Nephron progenitor cell (in vitro differentiated cells): ENCODE measurements at places on chromosomes 3 and 15.

DNA sequence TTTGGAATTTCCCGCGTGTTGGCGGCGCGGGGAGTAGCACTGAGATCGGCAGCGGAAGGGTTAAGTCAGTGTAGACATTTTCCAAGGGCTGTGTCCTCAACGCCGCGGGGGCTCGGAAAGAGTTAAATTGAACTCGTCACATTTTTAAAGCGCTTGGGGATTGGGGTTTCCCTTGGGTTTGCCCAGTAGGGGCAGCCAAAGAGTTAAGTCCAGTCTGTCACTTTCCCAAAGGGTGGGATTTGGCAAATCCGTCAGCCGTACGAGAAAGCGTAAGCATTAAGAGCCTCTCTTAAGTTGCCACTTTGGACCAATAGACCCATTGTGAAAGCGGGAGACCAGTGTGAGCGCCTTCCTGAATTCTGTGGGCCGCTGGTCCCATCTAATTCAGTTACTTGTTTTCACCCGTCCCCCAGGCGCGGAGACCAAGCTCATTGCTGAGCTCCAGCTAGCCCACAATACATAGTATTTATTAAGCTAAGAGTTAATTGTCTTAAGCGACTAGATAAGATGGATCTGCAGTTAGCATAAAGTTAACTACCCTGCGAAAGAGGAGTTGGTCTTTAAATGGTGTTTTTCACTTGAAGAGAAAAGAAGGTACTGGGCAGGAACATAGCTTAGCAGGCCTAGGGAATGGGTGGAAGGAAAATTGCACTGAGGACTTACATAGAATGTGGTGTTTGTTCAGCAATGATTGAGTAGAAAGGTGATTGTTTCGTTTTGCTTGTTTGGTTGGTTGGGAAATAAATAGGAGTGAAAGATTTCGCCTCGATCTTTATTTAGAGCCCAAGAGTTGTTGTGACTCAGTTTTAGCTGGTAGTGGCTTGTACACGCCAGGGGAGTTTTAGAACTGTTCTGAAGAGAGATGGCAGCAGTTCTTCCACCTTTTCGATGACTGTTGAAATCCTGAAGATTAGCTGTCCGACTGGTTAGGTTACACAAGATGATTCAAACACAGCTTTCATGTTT is 932 bp downstream of the ARL8B start:
- DNase-seq, result peak; percentile 16

GRCh38 chr3:77320514-77320913 is 280.6 kb downstream of the ROBO2 start:
- DNase-seq, result peak; percentile 16

GRCh38 chr15:90214553-90215196 is 13.5 kb downstream of the SEMA4B start:
- no peak for DNase-seq

DNA sequence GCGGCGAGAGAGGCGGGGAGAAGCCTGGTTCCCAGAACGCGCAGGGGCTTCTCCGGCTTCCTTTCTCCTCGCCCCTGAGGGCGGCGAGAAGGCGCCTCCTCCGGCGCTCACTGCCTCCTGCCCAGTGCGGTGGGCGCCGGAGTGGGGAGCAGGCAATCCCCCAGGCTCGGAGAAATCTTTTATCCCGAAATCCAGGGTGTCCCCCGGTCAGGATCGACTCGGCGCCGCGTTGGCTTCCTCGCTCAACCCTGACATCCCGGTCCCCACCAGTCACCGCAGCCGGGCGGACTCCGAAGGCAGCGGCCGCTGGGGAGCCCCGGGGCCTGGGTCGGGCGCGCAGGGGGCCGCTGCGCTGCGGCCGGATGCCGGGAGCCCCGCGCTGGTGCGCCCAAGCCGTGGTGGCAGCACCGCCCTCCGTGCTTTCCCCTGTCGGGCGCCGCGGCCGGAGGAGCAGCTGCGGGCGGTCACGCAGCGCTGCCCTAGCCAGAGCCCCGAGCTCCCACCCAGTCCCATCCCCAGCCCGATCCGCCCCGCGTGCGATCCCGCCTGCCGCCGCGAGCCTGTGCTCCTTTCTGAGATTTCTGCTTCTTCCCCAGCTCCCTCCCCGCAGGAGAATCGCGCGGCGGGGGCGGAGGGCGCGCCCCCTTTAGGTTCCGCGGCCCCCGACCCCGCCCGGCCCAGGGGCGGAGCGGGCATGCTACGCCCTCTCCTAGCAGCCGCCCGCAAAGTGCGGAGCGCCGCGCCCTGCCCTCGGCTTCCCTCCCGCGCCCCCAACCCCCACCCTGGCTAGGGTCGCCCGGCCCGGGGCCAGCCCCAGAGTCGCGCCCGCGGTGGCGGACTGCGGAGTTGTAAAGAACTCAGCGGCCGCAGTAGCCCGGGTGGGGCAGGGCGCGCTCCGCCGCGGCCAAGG is 683 bp upstream of the CACNA2D3 start:
- DNase-seq, result peak; percentile 67

DNA sequence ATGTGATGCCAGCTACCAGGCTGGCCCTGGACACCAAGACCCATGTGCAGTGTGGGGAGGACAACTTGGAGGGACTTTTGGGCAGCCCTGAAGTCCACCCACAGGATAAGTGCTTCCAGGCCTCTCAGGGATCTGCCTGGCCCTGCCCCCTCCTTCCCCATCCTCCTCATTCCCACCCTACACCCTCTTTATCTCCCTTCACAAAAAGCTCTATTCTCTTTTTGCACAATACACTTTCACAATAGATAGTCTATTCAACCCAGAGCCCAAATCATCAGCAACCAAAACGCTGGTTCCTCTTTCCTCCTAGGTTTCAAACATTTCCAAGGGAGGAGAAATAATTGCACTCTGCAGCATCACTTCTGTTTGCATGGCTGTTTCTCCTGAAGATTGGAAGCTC is 7.8 kb upstream of the ZNF710 start:
- no peak for DNase-seq

DNA sequence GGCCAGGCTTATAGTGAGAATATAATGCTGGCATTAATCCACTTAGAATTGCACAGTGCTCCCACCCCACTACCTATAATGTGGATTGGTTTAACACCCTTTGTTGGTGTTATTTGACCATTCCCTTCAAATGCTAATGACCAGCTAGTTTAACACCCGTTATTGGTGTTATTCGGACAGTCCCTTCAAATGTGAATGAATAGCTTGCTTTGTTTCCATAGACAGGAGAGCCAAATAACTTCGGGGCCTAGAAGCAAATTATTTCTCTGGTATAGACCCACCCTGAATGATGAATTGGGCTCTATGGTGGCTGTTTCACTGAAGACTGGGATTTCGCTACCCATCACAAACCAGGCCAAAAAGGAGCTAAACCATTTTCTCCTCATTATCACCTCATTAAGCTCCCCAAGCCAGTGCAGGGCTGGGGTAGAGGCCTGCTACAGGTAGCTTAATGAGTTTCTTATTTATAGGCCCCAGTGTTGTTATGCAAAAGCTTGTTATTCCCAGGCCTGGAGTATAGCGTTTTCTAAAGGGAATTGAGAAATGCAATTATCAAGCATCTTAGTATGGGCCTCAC is 494.1 kb upstream of the DPH6 start:
- DNase-seq, result no peak

- DNase-seq, result no peak
Observed at GRCh38 chr3:140424211-140424610, 253.7 kb upstream of the TRIM42 start.
